HFFc6 (cell line): ENCODE measurements at places on chromosomes 11 and 22.
A peak's percentile ranks its signal among the peaks of the same experiment; 100 is the strongest.

DNA sequence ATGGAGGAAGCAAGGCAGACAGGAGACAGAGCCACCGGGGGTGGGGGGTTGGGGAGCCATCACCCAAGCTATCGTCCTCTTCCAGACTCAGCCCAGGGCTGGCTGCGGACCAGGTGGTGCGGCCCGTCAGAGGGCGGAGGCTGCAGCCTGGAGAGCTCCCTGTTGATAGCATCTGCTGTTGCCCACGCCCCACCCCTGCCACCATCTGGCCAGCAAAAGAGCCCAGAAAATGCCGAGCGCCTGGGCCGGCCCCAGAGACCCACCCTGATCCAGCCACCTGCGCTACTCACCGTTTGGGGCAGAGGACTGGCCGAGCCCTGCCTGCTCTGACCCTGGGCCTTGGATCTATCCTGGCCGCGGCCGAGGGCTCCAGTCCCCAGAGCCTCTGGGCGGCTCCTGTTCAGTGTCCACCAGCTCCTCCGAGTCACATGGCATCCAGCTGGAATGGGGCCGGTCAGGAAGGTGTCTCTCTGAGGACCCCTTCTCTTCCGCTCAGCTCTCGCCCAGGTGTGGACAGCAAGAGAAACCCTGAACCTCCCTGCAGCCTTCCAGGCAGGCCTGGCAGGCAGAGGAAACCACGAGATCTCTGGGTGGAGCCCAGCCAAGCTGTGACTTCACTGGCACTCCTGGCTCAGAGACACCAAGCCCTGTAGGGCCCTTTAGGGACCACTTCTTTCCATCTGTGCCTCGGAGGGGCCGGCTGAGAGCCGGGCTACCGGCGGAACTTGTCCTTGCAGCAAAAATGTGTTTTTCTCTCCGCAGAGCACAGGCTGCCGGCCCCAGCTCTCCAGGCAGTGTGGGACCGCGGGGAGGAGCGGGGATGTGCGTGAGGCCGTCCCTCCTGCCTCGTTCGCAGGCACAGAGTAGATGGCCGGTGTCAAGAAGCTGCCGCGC lies at the start of gene MRGPRE:
MRGPRE (minus strand) TSS at position 567 of the 894 bp plus-strand sequence. CDS start 3,618 bp downstream, outside the sequence.
- H3K4me3 ChIP-seq = no peak within 1 kb of the TSS
- H3K4me1 ChIP-seq = peaks cover 7% of the 10 kb centered on the region; the same call in 1 of the 2 replicates
- DNase-seq = no peak
- no peaks in the 10 kb centered on the region for H3K36me3 ChIP-seq
- no peak within 1 kb of the TSS for H3K27ac ChIP-seq

GRCh38 chr11:69511358-69512055 lies 30.0 kb downstream of the LINC01488 start:
- H3K4me3 ChIP-seq = no peak overlapping the region
- peaks cover 14% of the 10 kb centered on the region for H3K36me3 ChIP-seq
- H3K27me3 ChIP-seq = peaks cover 2% of the 10 kb centered on the region; the same call in 1 of the 2 replicates
- no peak overlapping the region for H3K27ac ChIP-seq
- DNase-seq = no peak

DNA sequence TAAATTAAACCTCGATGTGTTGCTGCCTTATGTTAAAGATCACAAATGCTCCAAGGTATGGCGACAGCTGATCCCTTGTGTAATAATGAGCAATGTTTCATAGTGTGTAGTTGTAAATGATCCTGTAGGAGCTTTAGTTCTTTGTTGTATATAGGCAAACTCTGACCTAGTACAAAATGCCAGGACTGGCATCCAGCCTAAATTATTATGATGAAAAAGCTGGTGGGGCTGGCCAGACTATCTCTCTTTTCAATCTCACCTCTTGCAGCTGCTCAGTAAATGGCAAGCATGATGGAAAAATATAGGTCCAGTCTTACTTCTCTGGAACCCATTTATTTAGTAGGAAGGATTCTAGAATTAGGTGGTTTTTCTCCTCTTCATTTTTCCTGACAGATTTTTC lies 345.1 kb upstream of the C11orf87 start:
- H3K36me3 ChIP-seq = no peaks in the 10 kb centered on the region
- H3K4me3 ChIP-seq = no peak overlapping the region
- no peak for DNase-seq
- H3K27me3 ChIP-seq = peaks cover 4% of the 10 kb centered on the region
- no peak overlapping the region for H3K27ac ChIP-seq
- H3K4me1 ChIP-seq = no peaks in the 10 kb centered on the region

- peaks cover 1% of the 10 kb centered on the region; the same call in 1 of the 2 replicates for H3K27me3 ChIP-seq
- peak overlapping the region; percentile 63 for H3K4me3 ChIP-seq
- H3K4me1 ChIP-seq = peaks cover 77% of the 10 kb centered on the region
- peak overlapping the region; percentile 76 for H3K27ac ChIP-seq
- H3K36me3 ChIP-seq = no peaks in the 10 kb centered on the region
Measured at GRCh38 chr11:10122326-10123197, 171.5 kb downstream of the SBF2 start.

- no peaks in the 10 kb centered on the region for H3K36me3 ChIP-seq
- H3K4me1 ChIP-seq = no peaks in the 10 kb centered on the region
- no peak for DNase-seq
- peaks cover 7% of the 10 kb centered on the region for H3K27me3 ChIP-seq
- H3K27ac ChIP-seq = no peak overlapping the region
- no peak overlapping the region for H3K4me3 ChIP-seq
Measured at GRCh38 chr11:116357784-116358544, 414.8 kb downstream of the BUD13 start.

- no peak for DNase-seq
- peak overlapping the region; percentile 96 for H3K4me3 ChIP-seq
- H3K4me1 ChIP-seq = peaks cover 41% of the 10 kb centered on the region
- H3K27me3 ChIP-seq = peaks cover 3% of the 10 kb centered on the region
Measured at GRCh38 chr11:45806937-45807791, 2.2 kb downstream of the SLC35C1 start.

DNA sequence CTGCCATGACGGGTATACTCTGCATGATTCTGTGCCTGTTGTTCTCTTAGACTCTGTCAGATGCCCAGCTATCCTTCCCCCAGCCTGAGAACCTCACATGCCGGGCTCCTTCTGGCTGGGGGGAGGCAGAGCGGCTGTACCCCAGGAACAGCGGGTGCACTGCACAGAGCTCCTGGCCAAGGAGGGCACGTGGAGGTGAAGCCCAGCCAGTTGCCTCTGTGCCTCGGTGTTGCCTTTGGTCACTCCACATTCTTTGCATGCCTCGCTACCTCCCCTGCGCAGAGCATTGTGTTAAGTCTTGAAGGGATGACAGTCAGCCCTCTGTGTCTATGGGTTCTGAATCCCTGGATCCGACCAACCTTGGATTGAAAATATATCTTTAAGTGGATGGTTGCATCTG lies 77.7 kb downstream of the FEZ1 start:
- no peaks in the 10 kb centered on the region for H3K36me3 ChIP-seq
- H3K4me1 ChIP-seq = no peaks in the 10 kb centered on the region
- no peak overlapping the region for H3K27ac ChIP-seq
- H3K4me3 ChIP-seq = no peak overlapping the region
- peaks cover 35% of the 10 kb centered on the region for H3K27me3 ChIP-seq

GRCh38 chr22:30640361-30640760 lies 4.8 kb downstream of the SLC35E4 start:
- H3K27ac ChIP-seq = no peak overlapping the region
- H3K4me1 ChIP-seq = peaks cover 29% of the 10 kb centered on the region
- no peak overlapping the region for H3K4me3 ChIP-seq
- peaks cover 5% of the 10 kb centered on the region; the same call in 1 of the 2 replicates for H3K36me3 ChIP-seq
- no peak for DNase-seq

DNA sequence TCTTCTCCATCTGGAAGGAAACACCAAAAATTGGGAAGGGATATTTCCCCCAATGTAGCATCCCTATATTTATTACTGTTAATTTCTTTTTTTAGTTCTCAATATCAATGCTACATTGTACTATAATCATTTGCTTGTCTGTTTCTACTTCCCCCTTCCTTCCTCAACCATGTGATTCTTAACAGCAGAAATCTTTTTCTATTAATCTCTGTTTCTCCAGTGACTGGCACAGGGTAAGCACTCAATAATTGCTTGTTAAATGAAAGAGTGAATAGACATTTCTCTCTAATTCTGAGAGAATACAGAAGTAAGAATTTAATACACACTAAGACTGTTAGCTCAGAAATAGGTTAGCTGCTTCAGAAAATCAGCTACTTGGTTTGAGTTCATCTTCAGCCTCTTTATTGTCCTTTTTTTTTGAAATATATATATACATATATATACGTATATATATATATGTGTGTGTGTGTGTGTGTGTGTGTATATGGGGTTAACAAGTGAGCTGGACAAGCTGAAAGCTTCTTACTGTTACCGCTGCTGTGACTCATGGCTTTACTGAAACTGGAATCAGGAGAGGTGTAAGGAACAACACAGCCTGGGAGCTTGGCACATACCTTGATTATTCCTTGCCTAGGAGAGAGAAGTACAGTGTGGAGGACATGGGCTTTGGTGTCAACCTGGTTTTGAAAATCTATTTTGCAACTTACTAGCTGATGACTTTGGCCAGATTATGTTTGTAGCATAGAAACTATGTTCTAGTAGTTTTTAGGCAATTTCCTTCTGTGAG lies 26.2 kb upstream of the PDE3B start:
- H3K36me3 ChIP-seq = no peaks in the 10 kb centered on the region
- DNase-seq = no peak
- H3K27ac ChIP-seq = no peak overlapping the region
- H3K4me3 ChIP-seq = no peak overlapping the region
- H3K4me1 ChIP-seq = no peaks in the 10 kb centered on the region
- peaks cover 3% of the 10 kb centered on the region for H3K27me3 ChIP-seq

DNA sequence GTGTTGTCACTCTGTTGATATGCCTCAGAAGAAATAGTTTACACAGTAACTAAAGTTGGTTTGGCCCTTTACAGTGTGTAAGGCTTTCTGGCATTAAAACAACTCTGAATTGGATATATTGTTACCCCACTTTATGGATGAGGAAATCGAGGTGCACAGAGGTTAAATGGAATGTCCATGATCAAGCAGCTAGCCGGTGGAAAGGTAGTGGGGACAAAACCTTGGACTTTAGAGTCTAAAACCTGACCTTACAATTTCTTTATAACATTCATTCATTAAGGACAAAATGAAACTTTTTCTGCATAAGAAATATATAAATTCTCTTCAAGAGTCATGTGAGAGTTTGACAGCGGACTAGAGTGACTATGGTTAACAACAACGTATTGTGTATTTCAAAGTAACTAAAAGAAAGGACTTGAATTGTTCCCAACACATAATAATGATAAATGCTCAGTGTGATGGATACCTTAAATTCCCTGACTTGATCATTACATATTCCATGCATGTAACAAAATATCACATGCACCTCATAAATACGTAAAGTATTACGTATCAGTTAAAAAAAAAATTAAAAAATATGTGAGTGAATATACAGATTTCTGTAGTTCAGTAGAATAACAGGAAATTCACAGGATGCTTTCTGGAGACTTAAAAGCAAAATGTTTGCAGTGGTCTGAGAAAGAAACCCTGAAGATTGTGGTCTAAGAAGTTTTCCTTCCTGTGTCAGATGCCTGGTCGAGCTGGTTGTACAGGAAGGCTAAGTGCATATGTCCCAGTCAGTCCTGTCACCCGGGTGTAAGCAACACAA lies 51.0 kb downstream of the TEAD1 start:
- DNase-seq = no peak
- peaks cover 17% of the 10 kb centered on the region for H3K36me3 ChIP-seq
- H3K27ac ChIP-seq = peak overlapping the region; percentile 88

DNA sequence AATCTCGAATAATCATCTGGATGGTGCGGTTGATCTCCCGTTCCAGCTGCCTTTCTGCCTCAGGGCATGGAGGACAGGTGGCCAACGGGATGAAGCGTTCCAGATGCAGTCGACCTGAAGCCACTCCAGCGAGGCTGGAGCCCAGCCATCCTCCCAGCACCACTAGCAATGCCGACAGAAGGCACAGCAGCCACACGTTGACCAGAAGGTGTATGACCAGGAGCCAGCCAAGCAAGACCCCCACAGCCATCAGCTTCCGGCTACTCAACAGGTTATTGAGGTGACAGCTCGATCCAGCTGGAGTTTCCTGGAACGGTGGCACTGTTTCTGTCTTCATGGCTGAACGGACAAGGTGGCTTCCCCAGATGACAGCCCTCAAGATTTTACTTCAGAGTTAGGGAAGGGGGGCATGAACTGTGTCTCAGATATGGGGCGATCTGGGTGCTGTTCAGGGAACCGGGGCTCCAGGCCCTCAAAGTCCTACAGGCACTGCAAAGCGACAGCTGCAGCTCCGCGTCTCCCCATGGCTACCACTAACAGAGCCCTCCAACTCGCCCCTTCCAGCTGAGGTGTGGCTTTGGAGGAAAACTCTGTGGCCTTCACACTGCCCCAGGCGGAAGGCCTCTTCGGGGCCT lies 559 bp downstream of the SNX19 start:
- DNase-seq = no peak
- H3K27ac ChIP-seq = peak overlapping the region; percentile 83
- peaks cover 6% of the 10 kb centered on the region for H3K27me3 ChIP-seq

- H3K4me3 ChIP-seq = peak overlapping the region; percentile 9; the same call in 1 of the 2 replicates
- peaks cover 66% of the 10 kb centered on the region for H3K4me1 ChIP-seq
- peak overlapping the region; percentile 87; the same call in 1 of the 2 replicates for H3K27ac ChIP-seq
- peaks cover 34% of the 10 kb centered on the region for H3K36me3 ChIP-seq
- H3K27me3 ChIP-seq = no peaks in the 10 kb centered on the region; the same call in 1 of the 2 replicates
Measured at GRCh38 chr11:29026286-29026685, 918.1 kb downstream of the METTL15 start.

DNA sequence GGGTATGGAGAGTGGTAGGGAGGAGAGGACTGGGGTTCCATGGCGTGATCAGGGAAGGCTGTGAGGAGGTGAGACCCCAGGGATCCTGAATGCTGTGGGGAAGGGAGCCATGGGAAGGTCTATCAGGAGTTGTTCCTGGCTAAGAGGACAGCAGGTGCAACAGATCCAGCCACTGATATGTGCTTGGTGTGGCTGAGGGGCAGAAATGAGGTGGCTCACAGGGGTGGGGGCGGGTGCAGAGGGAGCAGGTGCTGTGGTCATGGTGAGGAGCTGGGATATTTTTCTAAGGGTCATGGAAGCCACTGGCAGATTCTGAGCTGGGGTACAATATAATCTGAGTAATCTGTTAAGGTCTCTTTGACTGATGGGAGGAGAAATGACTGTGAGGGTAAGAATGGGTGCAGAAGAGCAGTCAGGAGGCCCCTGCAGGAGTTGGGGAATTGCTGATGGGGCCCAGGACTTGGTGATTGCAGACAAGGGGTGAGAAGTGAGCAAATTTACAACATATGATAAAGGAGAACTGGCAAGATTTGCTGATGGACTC lies 31.3 kb upstream of the DMC1 start:
- no peaks in the 10 kb centered on the region for H3K36me3 ChIP-seq
- H3K4me1 ChIP-seq = peaks cover 7% of the 10 kb centered on the region
- DNase-seq = no peak
- H3K27me3 ChIP-seq = peaks cover 3% of the 10 kb centered on the region; the same call in 1 of the 2 replicates
- H3K4me3 ChIP-seq = no peak overlapping the region

DNA sequence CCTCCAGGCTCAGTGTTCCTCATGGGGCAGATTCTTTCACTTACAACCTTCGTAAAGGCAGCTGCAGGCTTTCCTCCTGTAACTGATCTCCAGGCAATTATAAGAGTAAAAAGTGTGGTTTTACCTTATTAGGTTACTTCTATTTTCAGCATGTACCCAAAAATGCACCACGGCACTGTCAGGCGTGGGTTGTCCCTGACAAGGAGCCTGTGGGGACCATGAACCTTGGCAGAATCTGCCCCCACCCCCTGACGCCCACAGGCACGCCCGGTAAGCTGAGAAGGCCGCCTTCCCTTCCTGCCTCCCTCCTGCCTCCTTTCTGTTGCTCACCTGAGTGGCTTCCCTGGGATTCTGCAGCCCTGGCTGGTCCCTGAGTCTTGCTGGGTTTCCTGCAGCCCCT lies 1383.3 kb downstream of the TBC1D22A start:
- peaks cover 1% of the 10 kb centered on the region for H3K27me3 ChIP-seq
- DNase-seq = no peak
- no peak overlapping the region for H3K27ac ChIP-seq
- H3K4me3 ChIP-seq = no peak overlapping the region

GRCh38 chr11:118956847-118957469 lies 860 bp downstream of the UPK2 start:
- H3K27ac ChIP-seq = no peak overlapping the region
- peaks cover 49% of the 10 kb centered on the region for H3K27me3 ChIP-seq
- no peaks in the 10 kb centered on the region for H3K36me3 ChIP-seq
- no peak for DNase-seq
- no peak overlapping the region for H3K4me3 ChIP-seq
